ENCODE measurements at places on chromosomes 12 and 14.

GRCh38 chr14:88346048-88346639, 23.1 kb upstream of the KCNK10 start:
- no peak for DNase-seq

DNA sequence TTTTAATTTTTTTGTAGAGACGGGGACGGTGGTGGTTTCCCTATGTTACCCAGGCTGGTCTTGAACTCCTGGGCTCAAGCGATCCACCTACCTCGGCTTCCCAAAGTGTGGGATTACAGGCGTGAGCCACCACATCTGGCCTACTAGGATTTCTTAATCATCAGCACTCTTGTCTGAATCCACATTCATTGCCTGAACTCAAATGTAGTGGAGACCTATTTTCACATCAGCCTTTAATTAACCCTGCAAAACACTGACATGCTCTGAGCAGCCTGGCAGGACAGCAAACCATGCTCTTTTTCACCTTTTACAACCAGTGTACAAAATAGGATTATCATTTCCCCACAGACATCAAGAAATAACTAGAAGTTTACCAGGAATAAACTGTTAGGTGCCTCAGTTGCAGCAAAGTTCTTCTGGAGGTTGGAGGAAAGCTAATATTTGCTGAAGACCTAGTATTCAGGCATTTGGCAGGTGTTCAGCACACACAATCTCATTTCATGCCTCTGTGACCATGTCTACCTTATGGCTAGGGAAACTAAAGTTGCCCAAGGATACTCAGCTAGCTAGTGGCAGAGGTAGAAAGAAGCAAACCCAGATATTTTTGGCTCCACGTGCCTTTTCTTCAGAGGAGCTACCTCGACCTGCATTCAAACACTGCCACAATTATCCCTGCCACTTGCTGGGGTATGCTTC, 37.7 kb downstream of the CFL2 start:
- no peak for DNase-seq

- DNase-seq: no peak
These were observed 19.6 kb upstream of the SMOC1 start for GRCh38 chr14:69859591-69859990.

DNA sequence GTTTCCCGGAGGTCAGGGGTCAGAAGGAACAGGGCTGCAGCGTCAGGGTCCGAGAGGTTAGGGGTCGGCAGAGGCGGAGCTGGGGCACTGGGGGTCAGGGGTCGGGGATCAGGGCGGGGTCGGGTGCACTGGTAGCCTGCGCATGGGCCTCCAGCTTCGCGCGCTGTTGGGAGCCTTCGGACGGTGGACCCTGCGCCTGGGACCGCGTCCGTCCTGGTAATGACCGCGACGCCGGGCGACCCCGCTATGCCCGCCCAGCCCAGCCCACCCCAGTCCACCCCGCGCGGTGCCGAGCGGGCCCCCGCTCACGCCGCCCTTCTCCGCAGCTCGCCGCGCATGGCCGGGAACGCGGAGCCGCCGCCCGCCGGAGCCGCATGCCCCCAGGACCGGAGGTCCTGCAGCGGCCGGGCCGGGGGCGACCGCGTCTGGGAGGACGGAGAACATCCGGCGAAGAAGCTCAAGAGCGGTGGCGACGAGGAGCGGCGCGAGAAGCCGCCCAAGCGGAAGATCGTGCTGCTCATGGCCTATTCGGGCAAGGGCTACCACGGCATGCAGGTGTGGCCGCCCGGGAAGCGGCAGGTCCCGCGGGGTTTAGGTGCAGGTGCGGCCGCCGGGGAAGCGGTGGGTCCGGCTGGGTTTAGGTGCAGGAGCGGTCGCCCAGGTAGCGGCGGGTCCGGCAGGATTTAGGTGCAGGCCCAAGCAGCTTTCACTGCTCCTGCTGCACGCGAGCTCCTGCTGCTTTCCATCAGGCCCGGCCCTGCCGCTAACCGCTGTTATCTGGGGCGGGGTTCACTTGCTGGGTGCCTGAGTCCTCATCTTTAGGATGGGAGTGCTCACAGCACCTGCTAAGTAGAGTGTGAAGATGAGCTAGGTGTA, 743 bp downstream of the PUS1 start:
- peak; percentile 67 for DNase-seq

DNA sequence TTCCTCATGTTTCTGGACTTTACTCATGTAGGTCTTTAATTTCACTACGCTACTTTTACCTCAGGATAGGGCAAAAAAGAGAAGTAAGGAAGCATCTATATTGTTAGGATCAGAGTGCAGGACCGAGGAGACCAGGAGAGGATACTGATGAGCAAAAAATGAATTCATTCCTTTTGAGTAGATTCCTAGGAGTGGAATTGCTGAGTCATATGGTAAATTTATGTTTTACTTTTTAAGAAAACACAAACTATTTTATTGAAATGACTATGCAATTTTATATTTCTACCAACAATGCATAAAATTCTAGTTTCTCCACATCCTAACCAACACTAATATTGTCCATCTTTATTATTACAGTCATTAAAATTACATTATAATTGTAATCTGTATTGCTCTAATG, 50.8 kb upstream of the GARIN6 start:
- no peak for DNase-seq

- peak; percentile 55 for DNase-seq
These were observed 27.7 kb downstream of the FIGNL2 start for GRCh38 chr12:51820526-51821439.

- peak; percentile 7 for DNase-seq
These were observed 20.5 kb downstream of the DERA start for GRCh38 chr12:15931590-15932053.

GRCh38 chr12:87690236-87690810, 338.9 kb downstream of the C12orf50 start:
- DNase-seq: no peak

DNA sequence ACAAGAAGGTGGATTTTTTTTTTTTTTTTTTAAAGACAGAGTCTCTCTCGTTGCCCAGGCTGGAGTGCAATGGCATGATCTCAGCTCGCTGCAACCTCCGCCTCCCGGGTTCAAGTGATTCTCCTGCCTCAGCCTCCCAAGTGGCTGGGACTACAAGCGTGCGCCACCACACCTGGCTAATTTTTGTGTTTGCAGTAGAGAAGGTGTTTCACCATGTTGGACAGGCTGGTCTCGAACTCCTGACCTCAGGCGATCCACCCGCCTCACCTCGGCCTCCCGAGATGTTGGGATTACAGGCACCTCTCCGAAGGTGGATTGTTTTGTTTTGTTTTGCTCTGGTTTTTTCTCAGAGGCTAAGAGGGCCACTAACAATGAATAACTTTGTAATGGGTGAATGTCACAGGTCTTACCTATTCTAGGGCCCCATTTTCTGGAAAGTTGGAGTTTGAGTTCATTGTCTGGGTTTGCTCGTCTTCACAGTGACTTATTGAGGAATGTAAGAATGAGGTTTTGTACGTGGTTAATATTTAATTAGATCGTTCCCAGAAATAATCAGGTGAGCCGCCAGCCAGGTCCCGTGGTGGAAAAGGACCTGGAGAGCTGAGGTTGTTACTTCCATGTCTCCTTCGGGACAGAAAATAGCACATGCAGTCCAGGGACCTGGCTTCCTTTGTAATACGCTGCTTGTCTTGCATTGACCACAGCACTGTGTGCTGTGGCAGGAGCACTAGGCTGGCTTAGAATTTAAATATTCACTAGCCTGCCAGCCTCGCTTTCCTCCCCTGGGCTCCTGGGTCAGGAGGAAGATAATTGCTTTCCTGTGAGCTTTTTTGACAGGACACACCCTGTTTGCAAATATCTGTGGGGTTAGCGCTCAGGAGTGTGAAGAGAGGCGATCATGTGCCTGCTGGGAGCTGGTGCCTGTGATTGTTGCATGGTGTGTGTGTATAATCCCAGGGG, 2.3 kb downstream of the HIP1R start:
- no peak for DNase-seq

DNA sequence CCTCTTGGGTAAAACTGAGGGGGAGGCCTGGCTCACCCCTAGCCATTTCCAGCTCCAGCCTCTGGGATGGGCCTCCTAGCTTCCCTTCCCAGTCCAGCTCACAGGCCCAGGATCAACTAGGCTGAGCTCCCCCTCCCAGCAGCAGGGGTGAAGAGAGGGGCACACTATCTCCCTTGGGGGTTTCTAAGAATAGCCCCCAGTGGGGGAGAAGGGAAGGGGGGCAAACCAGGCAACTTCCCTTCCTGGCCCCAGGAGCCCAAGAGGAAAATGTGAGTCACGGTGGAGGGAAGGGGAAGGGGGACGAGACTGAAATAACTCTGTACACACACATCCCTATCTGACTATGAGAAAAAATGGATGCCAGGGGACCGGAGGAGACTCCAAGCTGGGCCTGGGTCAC, 9.0 kb downstream of the ADCY6 start:
- DNase-seq: no peak

GRCh38 chr14:34629344-34629656, 648 bp downstream of the SNX6 start:
- DNase-seq: no peak

DNA sequence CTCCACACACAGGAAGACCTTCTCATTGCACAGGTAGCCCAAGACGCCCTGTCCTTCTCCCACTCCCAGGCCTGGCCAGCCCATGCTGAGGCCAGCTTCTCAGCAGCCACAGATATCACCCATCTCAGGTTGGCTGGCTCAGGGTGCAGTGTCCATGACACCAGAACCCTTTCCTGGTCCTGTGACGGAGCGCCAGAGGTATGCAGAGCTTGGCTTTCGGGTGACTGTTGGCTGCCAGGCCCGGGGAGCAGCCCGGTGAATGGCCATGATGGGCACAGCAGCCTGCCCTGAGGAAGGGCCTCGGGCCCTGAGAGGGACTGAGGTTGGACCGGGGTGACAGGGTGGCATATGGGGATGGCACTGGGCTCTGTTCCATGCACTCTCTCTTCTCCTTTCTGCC, 173.4 kb downstream of the TSPAN9 start:
- DNase-seq: no peak

DNA sequence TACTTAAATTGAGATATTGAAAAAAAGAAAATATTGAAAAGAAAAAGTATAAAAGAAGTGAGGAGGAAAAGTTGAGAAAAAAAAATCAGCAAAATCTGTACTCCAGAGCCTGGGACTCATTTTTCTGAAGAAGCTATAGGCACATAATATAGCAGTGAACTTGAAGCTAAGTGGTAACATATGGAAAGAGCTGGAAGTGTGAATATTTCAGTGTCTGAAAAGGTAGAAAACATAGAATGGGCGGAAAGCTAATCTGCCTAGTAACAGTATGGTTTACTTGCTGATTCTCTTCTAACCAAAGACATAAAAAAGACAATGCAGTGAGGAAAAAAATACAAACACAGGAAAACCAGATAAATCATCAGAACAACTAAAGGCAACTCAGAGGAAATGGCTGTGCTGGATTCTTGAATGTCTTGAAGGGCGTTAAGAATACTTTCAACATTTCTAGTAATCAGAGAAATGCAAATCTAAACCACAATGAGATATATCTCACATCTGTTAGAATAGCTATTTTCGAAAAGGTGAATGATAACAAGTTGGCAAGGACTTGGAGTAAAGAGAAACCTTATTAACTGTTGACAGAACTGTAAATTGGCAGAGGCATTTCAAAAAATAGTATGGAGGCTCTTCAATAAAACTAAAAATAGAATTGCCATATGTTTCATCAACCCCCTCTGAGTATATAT, 784.6 kb downstream of the LRFN5 start:
- peak; percentile 3 for DNase-seq

GRCh38 chr12:113420996-113421595, 1.1 kb upstream of the SDSL start:
- no peak for DNase-seq

DNA sequence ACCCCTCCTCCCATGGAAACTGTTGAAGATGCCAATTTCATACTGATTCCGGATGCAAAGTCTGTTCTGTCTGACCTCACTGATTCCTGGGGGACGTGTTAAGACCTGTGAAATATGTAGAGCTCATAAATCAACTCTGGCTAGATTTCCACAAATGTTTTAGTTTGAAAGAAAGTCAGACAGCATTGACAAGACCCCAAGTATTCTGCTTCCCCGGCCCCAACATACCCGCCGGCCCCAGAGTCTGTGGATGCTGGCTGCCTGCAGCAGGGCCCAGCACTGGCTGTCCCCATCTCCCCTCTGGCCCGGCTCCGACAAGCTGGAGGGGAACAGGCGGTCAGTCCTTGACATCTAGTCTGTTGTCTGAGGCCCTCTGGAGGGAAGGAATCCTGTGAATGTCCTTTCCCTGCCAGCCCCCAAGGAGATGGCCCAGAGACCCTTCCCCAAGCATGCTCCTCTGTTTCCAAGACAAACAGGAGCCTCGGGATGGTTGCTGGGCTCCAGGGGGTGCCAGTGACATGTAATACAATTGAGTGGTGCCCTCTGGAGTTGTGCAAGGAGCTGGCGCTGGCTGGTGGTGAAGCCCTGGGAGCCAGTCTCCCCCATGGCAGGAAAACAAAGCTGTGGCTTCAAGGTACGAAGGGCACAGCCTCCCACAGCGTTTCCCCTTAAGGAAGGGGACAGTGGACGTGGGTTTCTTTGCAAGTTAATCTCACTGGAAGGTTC, 22.3 kb downstream of the FBLN5 start:
- no peak for DNase-seq

DNA sequence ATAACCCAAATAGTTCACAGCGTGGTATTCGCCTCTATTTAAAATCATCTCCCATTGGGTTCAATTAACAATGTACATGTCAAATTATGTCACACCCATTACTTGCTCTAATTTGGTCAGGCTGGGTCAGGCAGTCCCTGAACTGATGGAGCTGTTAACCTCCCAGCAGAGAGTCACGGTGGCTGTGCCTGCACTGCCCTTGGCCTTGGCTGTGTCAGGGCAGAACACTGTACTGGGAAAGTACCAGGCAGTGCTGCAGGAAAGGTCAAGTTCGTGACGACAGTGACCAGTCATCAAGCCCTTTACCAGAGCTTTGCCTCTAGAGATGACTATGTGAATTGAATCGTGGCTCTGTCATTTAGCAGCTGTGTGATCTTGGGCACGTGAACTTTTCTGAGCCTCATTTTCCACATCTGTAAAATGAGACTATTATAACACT, 100.0 kb downstream of the ARF6 start:
- peak; percentile 66 for DNase-seq

DNA sequence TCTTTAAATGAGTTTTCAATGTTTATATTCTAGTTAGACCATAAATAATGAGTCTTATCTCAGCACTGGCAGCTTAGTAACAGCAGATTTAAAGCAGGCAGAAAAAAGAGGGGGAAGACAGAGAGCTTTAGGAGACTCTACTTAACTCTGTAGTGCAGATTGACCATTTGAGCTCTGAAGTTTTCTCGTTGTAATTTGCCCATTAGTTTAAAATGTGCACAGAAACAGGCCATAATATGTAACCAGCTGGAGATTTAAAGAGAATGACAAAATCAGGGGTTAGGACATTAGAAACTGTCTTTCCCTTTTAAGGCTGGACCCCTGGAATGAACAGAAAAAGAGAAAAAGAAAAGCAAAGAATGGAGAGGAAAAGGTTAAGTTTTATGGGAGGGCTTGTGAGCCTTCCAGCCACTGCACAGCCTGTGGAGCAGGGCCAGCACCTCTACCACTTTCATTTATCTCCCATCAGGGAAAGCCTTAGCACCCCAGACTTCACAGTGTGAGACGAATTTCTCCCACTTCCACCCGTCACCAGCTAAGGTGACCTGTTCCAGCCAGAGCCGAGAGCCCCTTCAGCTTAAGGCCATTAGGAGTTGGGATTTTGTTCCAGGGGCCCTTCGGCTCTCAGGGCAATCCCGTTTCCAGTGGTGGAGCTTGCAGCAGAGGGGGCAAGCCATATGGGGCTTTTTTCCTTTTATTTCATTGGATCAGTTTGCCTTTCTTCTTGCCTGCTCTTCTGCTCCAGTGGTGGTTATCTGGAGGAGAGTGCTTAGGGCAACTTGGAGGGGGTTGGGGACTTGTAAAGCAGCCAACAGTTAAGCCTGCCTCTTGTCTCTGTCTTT, 8.0 kb downstream of the IL22 start:
- no peak for DNase-seq

Measured in GM06990 (cell line).